ENCODE measurements at places on chromosomes 16 and 17.

GRCh38 chr16:24700549-24701392, 28.7 kb upstream of the TNRC6A start:
- DNase-seq, result no peak

- DNase-seq, result no peak
Observed at GRCh38 chr16:58346831-58347371, 45.4 kb upstream of the GINS3 start.

GRCh38 chr17:77601054-77601979, 357.2 kb upstream of the TNRC6C start:
- no peak for DNase-seq

DNA sequence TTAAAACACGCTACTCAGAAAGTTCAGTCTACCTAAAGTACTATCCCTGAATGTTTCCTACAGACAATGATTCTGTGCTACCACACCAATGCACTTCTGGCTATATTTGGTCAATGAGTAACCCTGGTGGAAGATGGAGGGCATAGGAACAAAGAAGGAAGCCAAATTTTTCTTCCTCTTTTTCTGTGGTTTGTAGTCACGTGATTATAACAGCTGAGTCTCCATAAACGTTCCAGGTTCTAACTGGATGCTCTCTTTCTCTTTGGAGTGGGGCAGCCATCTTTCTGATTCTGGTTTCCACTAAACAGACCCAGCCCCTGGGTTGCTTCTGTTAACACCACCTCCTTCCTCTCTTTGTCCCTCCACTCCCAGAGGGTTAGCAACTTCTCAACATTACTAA, 274.9 kb downstream of the CDH11 start:
- no peak for DNase-seq

- DNase-seq, result no peak
Observed at GRCh38 chr17:78247304-78247703, 15.9 kb downstream of the TMEM235 start.

GRCh38 chr17:40015005-40015997, at the start of gene CSF3:
Gene CSF3 (plus strand): TSS chr17:40015440. CDS start chr17:40015475, 35 bp downstream.
- no peak for DNase-seq

- peak; percentile 18 for DNase-seq
Observed at GRCh38 chr17:82917699-82918345, 78.0 kb upstream of the ZNF750 start.
